ENCODE measurements at places on chromosomes 16 and 17.

DNA sequence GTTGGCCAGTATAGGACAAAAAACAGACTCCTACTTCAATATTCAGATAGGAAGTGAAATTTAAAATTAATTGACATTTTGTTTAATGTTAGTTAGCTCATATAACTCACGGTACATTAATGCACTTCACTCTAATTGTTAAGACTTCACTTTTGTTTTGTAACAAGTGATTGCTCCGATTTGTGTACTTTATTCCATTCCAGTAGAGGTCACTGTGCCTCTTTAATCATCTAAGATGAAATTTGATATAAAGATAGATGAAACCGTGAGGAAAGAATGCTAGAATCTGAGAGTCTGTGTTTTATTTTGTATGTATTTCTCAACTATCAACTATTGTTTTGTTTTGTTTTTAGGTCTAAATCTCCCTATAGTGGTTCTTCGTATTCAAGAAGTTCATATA lies 29.0 kb downstream of the RBBP6 start:
- peak; percentile 12 for DNase-seq

DNA sequence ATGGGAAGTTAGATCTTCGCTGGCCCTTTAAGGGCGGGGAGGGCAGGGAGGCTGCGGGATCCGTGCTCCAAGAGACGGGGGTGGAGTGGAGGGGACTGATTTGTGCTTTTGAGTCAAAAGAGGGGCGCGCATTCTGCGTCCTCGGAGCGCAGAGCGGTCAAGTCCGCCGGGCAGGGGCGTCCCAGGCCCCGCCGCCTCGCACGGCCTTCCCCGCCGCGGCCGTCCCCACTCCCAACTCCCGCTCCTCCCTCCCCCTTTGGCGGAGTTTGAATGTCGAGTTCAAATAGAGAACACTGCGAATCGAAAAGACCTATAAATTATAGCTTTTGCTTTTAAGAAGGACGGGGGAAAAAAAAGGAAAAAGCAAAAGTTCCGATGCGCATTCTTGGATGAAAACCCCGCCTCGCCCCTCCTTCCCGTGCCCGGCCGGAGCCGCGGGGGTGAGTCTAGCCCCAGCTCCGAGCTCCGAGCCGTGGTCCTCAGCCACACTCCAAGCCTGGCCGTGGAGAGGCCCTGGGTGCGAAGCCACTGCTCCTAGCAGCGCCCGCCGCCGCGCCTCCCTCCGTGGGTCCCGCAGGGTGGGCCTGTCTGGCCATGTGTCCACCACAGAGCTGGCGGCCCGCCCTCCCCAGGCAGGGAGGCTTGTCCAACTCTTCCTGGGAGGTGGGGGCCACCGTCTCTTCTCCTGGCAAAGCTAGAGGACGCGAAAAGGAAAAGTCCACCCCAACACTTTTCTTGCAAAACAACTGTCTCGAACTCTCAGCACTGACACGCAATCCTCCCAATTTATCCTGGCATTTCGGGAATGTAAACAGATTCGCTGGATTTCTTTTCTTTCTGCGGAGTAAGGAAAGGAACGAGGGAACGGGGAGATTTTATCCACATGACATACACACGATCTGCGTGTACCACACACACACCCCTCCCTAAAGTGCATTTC lies 3.6 kb downstream of the CBX8 start:
- DNase-seq: no peak

- no peak for DNase-seq
Measured at GRCh38 chr17:82339634-82340580, 6.3 kb upstream of the SECTM1 start.

DNA sequence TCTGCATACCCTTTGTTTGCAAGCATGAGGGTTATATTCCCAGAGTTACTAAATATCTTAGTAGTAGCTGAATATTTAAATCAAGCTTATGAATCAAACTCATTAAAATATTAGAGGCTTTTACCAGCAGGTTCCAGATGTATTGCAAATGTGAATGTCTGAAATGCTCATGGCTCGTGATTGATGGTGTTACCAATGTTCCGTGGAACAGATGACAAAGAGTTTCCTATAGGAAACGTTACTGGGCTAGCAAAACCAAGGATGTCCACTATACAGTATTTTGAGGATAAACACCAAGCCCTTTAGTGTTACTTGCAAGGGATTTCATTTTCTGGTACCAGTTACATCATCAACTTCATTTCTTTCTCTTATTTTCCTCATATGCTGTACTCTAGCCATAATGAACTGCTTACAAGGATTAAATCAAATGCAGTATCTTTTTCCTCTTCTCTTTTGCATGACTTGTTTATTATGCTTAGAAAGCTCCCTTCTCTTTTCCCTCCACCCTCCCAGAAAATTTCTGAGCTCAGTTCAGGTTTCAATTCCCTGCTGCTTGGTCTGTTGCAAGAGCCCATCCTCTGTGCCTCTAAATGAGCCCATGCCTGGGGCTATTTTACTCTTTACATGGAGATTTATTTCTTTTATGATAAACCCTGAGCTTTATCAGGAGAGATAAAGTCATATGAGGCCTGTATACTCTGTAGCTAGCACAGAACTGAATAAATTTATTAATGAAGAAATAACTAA lies 1537.1 kb upstream of the GOT2 start:
- no peak for DNase-seq

GRCh38 chr17:67546578-67547527 lies 169.8 kb downstream of the PITPNC1 start:
- no peak for DNase-seq

GRCh38 chr17:78925234-78925633 lies at the start of gene TIMP2:
Gene TIMP2, minus strand, starts transcription at chr17:78925387. Its CDS starts 299 bp downstream, at chr17:78925088.
- peak; percentile 64 for DNase-seq

- DNase-seq: no peak
Measured at GRCh38 chr17:68698746-68699145, 97.6 kb upstream of the FAM20A start.

- DNase-seq: no peak
Measured at GRCh38 chr16:26204138-26204537, 512.4 kb downstream of the HS3ST4 start.

DNA sequence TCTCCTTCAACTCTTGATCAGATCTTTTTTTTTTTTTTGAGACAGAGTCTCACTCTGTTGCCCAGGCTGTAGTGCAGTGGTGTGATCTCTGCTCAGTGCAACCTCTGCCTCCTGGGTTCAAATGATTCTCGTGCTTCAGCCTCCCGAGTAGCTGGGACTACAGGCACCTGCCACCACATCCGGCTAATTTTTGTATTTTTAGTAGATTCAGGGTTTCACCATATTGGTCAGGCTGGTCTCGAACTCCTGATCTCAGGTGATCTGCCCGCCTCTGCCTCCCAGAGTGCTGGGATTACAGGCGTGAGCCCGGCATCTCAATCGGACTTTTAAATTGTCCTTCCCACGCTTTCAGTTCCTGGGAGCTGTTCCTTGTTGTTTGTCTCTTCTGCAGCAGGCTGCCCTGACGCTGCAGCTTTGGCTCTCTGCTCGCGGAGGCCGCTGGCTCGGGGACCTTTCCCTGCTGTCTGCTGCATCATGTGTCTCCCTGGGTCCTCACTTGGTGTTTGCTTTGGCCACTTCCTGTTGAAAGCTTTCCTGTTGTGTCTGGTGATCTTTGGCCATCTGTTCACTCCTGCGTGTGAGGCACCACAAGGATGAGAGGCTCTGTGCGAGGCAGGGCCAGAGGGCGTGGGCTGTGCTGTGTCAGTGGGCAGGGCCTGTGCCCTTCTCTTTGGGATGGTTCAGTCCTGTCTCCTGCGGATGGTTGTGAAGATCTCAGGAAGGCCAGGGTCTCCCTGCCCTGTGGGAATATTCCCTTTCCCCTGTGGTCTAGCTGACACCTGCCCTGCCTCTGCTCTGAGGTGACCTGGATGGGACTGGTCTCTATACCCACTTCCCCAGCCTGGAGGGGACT lies 18.4 kb upstream of the CAPN15 start:
- no peak for DNase-seq

DNA sequence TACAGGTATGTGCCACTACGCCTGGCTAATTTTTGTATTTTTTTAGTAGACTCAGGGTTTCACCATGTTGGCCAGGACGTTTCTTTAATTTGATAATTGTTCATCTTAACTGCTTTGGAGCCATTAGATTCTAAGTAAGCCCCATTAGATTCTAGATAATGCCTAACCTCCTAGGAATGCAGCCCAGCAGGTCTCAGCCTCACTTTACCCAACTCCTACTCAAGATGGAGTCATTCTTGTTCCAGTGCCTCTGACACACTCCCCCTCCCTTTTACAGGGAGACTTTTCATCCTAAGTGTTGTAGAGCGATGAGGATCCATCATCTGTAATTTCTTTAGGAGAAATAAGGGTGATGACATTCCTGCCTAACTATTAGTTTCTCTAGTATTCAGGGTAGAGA lies 23.7 kb upstream of the MILR1 start:
- no peak for DNase-seq

DNA sequence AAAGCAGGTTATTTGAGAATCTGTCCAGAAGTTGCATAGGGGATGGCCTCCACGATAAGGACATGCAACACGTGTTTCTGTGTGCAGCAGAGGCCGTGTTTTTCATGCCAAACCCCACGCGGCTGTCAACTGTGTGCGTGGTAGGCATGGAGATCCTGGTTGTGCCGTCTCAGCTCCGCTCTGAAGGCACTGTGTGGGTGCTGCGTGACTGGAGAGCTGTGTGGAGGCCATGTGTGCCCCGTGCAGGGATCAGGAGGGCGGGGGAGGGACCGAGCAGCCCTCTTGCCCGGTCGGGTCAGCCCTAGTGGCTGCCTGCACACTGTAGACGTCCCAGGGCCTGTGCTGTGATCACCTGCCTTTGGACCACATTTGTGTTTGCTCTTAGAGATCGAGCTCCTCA lies 74.5 kb downstream of the SEC14L1 start:
- no peak for DNase-seq

DNA sequence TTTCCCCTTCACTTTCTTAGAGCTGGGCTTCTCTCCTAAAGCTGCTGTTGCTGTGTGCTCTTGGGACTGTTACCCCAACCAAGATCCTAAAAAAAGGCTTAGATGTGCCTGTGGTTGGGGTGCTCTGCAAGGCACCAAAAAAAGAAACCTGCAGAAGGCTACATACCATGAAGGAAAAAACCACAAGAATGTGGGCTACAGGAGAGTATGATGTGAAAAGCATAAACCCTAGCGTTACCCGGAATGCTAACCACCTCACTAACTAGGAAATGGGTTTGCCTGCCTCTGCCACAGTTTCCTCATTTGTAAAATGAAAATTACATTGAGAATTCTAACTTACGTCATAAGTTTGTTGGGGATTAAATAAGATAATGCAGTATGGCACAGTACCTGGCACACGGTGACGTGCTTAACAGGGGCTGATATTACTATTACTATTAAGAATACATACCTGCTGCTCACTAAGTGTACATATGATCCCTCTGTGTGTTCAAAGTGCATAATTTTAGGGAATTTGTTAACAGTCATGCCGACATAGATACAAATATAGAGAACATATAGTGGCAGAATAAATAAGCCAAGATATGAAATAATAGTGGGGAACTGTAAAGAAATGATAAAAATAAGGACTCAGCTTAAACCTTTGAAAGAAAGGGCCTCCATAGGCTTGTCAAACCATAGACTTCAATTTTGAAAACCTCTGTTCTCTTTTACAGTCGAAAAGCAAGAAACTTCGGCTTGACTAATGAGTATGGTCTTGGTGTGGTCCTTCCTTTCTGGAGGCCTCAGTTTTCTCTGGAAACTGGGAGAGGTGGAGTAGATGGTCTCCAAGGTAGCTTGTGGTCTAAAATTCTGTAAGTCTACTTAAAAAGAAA lies 177.8 kb upstream of the TBX2 start:
- no peak for DNase-seq

- DNase-seq: no peak
Measured at GRCh38 chr17:41895617-41896016, 23.1 kb downstream of the ACLY start.

DNA sequence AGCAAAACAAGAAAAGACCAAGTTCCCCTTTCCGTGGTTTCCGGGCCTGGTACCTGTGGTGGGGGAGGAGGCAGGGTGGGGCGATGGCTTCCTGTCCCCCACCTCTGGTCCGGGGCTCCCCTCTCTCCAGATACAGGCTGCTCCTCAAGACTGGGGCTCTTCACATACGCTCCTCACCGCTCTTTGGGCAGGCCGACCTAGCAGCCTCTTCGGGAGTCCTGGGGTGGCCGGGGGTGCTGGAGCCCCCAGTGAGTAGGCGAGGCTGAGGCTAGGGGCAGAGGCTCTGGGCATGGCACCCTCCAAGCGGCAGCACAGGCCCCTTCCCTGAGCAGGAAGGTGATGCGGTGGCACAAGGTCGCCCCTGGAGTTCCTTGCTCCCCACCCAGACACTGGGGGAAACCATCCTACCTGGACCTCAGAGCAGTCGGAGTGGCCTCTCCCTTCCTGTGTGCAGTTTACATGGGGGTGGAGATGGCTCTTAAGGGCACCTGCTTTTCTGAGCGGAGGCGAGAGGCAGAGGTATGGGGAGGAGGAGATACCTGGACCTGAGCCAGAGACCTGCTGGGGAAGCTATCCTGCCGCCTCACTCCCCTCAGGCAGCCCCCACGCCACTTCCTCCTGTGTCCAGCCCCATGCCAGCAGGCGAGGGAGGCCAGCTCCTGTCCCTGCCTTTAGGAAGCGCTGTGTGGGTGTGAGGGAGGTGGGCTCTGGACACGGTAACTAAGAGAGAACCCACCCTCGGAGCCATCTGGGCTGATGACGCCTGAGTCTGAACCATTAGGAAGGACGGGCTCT lies 891 bp downstream of the CORO1A start:
- no peak for DNase-seq

GRCh38 chr16:57106767-57107166 lies 14.4 kb downstream of the CPNE2 start:
- DNase-seq: peak; percentile 50

- DNase-seq: no peak
Measured at GRCh38 chr17:10091046-10091445, 107.4 kb downstream of the GAS7 start.

DNA sequence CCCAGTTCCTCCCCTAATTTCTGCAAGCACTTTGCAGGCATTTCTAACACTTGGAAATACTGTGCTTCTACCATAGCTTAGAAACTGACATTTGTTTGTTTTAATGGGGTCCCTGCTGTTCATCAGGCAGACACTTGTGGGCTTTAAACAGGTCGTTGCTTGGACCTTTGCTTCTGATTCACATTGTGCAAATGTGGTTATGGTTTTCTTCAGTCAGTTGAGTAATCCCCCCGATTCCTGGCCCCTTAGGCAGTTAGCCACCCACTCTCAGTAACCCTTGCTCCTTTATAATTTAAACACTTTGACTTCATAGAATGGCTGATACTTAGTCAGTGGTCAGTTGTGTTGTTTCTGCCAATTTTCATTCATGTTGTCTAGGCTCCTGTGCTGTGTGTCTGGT lies 39.4 kb downstream of the SLC47A1 start:
- no peak for DNase-seq

DNA sequence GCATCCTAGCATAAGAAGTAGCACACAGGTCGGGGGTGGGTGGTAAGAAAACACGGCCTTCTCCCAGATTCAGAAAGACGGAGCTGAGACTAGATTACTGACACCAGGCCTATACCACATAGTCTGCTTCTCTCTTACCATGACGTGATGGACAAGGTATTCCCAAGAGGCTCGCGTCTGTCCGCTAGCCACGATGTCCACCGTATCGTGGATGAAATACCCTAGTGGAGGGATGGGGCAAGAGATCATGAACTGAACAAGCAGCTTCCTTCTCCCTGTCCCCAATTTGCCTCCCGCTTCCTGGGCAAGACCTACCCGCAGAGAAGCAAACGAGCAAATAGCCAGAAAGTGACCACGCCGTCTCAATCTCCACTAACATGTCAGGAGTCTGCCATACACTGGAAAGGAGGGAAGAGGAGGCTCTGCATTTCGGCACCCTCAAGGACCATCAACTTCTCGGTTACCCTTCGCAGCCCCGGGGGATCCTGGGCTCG lies 820 bp downstream of the TLCD1 start:
- DNase-seq: peak; percentile 67

- DNase-seq: peak; percentile 53
Measured at GRCh38 chr17:16987830-16988601, 16.1 kb upstream of the TNFRSF13B start.

Data from RCC 7860 (cell line).